ENCODE measurements at places on chromosomes 1 and 21.

- DNase-seq, result no peak
Observed at GRCh38 chr1:247552231-247552630, 3.3 kb downstream of the GCSAML start.

DNA sequence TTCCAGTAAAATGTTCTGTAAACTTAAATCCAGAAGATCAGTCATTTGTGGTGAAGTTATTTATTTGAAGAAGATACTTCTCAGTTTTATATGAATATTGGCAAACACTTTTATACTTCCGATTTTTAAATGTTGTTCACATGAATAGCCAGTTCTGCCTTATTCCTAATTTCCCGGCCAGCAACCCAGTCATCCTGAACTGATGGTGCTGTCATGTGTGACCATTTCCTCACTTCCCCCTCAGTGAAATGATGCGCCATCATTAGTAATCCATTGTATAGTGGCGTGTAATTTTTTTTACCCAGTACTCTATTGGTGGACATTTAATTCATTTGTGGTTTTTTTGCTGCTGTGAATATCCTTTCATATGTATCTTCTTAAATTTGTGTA, 16.4 kb downstream of the GPSM2 start:
- DNase-seq, result no peak

- DNase-seq, result no peak
Observed at GRCh38 chr1:46289134-46289494, 14.3 kb downstream of the LRRC41 start.

- no peak for DNase-seq
Observed at GRCh38 chr1:70820396-70820795, 227.2 kb downstream of the PTGER3 start.

- DNase-seq, result no peak
Observed at GRCh38 chr1:92739669-92740524, 45.0 kb downstream of the EVI5 start.

DNA sequence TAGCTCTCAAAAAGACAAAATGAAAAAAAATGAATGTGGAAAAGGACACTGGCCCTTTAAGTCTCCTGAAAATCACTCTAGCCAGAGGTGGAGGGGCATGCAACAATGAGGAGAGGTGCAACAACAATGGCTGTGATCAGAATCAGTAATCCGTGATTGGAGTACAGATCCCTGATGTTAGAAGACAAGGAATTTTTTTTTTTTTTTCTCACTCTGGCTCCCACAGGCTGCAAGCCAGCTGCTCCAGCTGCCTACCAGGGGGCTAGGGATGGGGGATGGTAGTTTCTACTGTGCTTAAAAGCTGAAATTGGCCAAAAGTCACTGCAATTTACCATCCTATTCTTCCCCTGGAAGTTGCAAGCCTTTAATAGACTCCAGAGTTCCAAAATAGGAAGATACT, 54.5 kb downstream of the STYXL2 start:
- DNase-seq, result no peak

DNA sequence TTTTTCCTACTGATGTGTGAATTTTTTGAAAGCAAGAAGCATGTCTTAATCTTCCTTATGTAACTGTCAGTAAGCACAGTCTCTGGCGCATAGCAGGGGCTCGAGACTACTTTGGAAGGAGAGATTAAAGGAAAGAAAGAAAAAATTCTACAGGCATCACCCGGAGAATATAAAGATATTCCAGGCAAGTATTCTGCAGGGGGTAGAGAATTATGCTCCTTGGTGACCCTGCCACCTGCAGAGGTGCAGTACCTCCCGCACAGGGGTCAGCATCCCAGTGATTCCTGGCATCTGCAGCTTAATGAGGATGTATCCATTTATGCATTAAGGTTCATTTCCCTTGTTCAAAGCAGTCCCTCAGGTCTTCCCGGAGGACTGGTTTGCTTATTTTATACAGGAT, 87.6 kb upstream of the WLS start:
- DNase-seq, result no peak

GRCh38 chr1:230282157-230282556, 144.0 kb downstream of the PGBD5 start:
- DNase-seq, result no peak

DNA sequence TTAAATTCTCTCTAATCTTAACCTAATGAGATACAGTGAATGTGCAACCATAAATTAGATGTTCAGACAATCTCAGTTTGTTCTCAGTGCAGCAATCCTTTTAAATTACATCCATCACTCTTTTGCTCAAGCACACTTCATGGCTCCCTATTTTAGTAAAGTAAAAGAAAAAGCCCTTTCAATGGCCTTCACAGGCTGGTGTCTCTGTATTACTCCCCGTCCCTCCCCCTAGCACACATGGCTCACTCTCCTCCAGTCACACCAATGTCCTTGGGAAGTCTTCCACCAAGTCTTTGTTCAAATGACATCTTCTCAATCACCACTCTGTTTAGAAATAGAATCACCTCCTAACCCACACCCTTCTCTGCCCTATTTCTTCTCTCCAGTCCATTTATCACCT, 60.3 kb upstream of the RGS7 start:
- DNase-seq, result no peak

GRCh38 chr1:41448821-41449220, 35.7 kb downstream of the EDN2 start:
- DNase-seq, result no peak

- no peak for DNase-seq
Observed at GRCh38 chr1:229835226-229835625, 209.2 kb downstream of the URB2 start.

DNA sequence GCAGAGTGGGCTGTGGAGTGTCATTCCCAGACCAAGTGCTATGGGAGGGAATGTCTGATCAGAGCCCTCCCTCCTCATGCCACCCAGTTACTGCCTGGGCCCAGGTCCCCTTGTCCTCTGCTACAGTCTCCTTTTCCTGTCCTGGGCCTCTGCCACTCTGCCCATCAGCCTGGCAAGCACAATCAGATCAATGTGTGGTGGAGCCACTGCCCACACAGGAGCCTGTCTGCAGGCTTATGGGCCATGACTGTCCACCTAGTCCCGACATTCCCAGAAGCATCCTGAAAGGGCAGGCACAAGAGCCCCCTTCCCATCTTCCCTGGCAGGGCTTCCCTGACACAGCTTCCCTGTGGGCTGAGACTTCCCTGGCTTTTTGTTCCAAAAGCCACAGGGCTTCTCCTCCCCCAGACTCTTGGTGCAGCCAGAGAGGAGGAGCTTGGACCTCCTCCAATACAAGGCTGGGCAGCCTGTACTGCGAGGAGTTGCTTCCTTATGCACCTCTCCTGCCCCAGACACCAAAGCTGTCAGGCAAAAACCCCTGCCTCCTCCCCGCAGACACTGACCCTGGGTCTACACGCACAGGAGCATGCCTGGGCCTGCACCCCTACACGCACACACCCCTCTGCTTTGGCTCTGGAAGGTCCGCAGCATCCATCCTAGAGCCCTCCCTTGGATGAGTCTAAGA, 29.2 kb upstream of the CNTN2 start:
- peak; percentile 29 for DNase-seq

GRCh38 chr1:37655274-37655673, 20.6 kb upstream of the RSPO1 start:
- DNase-seq, result no peak

- no peak for DNase-seq
Observed at GRCh38 chr1:239228451-239228850, 157.9 kb upstream of the CHRM3 start.

DNA sequence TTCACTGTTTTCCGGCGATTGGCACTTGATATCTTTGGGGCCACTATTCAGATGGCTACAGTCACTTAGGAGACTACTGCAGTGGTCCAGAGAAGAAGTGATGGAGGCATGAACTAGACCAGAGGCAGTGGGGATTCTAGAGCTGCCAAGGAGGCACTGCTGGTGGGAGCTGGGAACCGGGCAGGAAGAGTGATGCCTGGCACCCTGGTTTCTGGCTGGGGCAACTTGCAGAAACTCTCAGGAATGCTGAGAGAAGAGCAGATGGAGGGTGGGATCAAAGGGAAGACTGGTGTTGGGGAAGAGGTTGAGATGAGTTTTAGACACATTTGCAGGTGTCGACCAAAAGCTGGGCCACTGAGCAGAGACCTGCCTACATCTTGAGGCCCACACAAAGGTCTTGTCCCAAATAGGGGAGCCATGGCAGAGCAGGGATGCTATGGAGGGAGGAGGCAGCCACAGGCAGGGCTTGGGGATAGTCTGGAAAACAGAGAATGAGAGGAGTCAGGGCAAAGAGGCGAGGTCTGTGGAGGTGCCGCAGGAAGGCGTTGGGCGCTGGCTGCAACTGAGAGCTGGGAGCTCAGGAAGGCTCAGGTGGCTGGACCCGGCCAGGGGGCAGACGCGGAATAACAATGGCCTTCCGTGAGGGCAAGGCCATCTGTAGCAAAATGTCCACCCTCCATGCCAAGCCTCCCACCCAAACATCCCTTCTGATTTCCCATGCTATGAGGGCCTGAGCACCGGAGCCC, 118.9 kb downstream of the TOMM20 start:
- DNase-seq, result no peak

DNA sequence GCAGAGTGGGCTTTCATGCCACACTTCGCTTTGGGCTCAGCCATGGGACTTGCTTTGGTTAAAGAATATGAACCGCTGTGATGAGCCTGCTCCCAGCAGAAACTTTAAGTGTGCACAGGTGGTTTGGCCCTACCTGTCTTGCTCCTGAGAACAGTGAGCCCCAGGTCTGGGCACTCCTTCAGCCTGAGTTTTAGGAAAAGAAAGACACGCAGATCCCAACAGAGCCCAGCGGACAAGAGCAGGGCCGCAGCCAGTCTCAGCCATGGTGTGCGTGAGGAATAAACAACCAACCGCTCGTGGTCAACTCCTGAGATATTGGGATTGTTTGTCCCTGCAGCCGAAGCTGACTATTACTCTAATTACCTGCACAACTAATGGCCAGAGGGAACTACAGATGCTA, 217.1 kb upstream of the C1orf174 start:
- DNase-seq, result no peak

DNA sequence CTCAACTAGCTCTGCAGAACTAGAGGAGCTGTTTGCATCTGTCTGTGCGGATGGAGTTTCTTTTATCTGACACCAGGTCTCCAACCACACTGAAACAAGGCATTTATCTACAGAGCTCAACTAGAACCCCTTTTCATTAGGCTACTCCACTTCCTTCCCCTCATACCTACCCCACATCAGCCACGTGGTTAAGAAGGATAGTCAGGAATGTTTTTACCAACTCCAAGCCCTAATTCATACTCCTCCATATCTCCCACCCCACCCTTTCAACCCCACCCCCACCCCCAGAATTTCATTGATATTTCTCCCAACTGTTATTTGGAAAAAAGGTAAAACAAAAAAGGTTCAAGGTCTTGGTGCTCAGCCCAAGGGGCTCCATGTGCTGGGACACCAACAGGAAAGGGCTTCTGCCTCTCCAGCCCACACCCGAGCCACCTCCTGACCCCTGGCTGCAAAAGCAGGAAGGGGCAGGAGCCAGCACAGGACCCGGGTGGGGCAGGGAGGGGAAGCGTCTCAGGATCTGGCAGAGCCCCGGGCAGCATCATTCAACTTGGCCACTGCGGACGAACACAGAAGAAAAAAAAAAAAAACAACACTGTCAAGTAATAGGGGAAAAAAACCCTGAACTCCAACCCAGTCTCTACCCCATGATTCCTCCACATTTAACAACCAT, 7.0 kb downstream of the ENSA start:
- no peak for DNase-seq

DNA sequence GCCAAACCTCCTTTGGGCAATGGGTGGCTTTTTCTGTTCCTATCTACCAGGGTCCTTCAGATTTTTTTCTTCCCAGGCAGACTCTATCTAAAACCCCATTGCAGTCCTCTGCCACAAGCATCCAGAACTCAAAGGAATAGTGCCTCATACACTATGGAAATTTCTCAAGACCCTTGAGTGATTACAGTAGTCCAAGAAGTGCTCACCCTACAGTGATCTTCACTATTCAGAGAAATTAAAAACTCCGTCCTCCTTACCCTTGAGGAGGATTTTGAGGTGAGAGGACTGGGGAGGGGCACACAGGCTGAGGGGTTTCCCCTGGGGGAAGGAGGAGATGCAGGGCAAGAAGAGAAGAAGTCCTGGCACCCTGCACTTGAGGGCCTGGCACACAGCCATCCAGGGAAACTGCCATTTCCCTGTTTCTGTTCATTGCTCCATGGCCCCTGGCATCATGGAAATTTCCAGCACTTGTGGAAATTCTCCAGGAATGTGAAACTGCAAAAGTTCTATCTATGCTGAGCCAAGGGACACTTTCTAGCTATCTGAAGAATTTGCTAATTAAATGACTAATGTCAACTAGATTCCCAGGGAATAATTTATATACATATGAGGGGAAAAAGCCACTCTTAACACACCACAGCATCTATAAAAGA, 102.5 kb upstream of the ATP1B1 start:
- no peak for DNase-seq

DNA sequence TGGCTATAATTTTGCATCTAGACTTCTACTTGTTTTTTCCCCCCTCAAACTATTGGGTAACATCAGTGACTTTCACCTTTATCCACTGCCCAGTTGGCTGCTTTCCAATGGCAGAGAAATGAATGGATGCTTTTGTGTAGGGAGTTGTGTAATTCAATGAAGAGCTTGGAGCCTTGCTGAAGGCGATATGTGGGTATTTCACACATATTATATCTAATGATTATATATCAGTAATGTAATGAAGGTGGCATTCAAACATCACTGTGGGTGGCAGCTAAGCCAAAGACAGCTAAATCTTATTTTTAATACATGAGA, 81.2 kb downstream of the TGFB2 start:
- DNase-seq, result peak; percentile 83

DNA sequence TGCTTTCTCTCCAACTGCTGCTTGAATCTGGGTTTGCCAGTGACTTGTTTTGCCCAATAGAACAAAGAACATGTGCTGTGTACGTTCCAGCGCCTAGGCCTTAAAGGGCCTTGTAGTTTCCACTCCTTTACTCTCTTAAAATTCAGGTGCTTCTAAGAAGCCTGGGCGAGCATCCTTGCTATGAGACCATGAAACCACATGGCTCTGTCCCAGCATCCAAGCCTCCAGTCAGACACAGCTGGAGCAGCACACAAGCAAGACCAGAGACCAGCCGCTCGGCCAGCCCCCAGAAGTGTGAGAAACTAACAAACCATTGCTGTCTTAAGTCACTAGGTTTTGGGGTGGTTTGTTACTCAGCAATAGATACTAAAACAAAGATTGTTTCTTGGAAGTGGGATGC, 15.1 kb downstream of the PLEKHO1 start:
- DNase-seq, result no peak

DNA sequence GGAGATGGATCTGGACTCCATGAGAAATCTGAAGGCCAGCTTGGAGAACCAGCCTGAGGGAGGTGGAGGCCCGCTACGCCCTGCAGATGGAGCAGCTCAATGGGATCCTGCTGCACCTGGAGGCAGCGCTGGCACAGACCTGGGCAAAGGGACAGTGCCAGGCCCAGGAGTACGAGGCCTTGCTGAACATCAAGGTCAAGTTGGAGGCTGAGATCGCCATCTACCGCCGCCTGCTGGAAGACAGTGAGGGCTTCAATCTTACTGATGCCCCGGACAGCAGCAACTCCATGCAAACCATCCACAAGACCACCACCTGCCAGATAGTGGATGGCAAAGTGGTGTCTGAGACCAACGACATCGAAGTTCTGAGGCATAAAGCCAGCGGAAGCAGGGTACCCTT, 601.5 kb upstream of the ZP4 start:
- DNase-seq, result no peak

Measured in choroid plexus epithelial cell (primary cell).